ENCODE measurements at places on chromosomes 7 and 10. TPM values are rescaled to one million over a fixed set of nuclear protein-coding genes. Genes with fewer than 3 reads are reported as not detected.

The MCM10 gene
- 11.6 TPM for total RNA-seq

The OPN4 gene
- not detected for total RNA-seq

The UNCX gene
- not detected for total RNA-seq

The STK31 gene
- not detected for total RNA-seq

The APBB1IP gene
- total RNA-seq, result not detected

The CFAP43 gene
- total RNA-seq, result 1.6 TPM

The OGA gene
- total RNA-seq, result 57.8 TPM

The DNAJB9 gene
- total RNA-seq, result 65.9 TPM

The PRKCQ gene
- not detected for total RNA-seq

The NAT16 gene
- 1.5 TPM for total RNA-seq

The ANKRD2 gene
- total RNA-seq, result not detected

The ARMC3 gene
- not detected for total RNA-seq

The MMD2 gene
- not detected for total RNA-seq

The PNLIP gene
- not detected for total RNA-seq

The DENND2A gene
- 0.16 TPM for total RNA-seq

The OR2A5 gene
- total RNA-seq, result under 0.01 TPM

The PNLIPRP1 gene
- total RNA-seq, result not detected

The STEAP1 gene
- 20.7 TPM for total RNA-seq

The PAPOLB gene
- total RNA-seq, result not detected

The NYAP1 gene
- total RNA-seq, result 0.53 TPM

The PITX3 gene
- total RNA-seq, result not detected

The C10orf62 gene
- not detected for total RNA-seq

The TRUB1 gene
- 37.0 TPM for total RNA-seq

The CYP2C19 gene
- total RNA-seq, result not detected

The HACD1 gene
- total RNA-seq, result 25.3 TPM

The STX1A gene
- total RNA-seq, result 6.7 TPM

The CLCN1 gene
- total RNA-seq, result not detected

The RNF32 gene
- not detected for total RNA-seq

The OR6B1 gene
- total RNA-seq, result not detected

The JAKMIP3 gene
- 0.03 TPM for total RNA-seq

The MICALL2 gene
- total RNA-seq, result 2.4 TPM

The CYP2C18 gene
- not detected for total RNA-seq

The ZNF239 gene
- total RNA-seq, result 1.8 TPM

The KLLN gene
- 0.08 TPM for total RNA-seq

The BTBD16 gene
- total RNA-seq, result not detected

The GATA3 gene
- total RNA-seq, result not detected

All from SK-MEL-5 (cell line).